ENCODE measurements at places on chromosomes 2 and 18.

DNA sequence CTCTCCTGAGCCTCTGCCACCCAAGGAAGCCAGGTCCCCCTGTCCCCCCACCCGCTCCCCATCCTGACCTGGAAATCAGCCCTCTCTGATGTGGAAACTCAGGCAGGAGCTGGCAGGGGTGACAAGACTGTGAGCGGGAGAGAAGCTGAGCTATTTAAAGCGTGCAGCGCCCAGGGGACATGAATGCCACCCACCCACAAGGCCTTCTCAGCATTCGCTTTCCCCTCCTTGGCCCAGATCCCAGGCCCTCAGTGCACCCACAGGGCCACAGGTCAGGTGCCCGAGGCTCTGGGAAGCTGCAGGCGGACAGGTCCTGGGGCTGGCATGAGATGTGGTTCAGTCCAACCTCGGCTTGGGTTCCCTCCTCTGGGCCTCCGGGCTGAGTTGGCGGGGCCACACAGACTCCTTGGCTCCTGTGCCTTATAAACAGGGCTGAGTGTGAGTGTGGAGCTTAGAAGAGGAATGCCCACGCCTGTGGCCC lies 168.3 kb downstream of the SMAD7 start:
- no peak for DNase-seq

DNA sequence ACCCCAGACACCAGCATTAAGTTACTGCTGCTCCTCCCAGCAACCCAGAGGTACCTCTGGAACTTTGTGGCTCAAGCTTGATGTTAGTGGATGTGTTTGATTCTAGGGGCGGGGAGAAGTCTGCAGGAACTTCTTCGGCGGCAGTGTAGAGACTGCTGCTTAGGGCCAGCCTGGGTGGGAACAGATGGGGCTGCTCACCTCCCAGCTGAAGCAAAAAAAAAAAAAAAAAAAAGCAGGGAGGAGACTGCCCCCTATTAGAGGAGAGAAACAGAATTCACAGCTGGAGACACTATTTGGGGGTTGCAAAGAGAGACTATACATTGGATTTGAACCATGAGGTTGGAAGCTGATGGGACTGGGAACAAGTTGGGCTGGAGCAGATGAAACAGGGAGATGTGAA lies 28.6 kb upstream of the FAM136A start:
- DNase-seq: no peak

DNA sequence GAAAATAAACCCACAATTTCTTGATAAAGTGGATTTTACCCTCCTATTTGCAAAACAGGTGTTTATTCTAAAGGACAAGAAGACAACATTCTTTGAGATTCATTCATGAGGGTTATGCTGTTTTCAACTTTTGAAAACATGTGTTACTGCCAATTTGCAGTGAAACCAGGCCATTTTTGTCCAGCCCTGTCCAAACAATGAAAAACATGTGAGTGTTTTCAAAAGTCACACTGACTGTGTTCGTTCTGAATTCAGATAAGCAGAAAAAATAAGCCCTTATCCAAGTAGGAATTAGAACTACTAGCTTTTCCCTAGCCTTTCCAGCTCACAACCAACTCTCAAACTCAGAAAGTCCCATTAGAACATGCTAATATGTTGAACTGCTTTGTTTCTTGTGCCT lies 148.1 kb upstream of the PID1 start:
- DNase-seq: no peak

DNA sequence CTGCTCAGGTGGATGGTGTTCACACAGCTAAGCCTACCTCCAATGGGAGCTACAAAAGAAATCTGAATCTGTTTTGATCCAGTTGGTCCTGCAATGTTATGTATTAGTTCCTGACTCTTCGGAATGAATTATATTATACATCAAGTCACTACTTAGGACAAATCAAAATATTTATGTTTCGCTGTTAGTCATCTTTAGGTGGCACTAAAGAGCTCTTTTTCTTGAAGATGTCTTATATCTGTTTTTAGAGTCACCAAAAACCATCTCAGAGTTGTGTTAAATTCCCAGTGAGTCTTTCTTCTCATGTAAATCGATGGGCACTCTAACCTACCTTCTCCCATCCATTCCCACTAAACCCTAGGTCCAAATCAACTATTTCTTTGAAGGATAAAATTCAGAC lies 2.2 kb downstream of the DNER start:
- no peak for DNase-seq

DNA sequence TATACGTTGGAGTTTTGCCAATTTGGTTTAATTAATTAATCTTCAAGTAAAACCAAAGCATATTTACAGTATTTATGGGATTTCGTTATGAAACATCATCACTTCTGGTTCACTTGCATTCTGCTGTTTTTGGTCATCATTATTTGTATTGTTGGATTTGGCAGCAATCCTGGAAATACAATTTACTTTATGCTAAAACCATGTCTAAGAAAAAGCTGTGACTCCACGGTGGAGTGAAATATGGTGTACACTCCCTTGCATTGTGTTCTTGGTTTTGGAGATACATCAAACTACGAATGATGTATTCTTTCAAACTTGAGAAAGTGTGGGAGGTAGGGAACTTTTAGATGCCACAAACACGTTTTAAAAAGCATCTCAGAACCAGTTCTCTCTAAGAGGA lies 106.4 kb downstream of the CTAGE1 start:
- peak; percentile 70 for DNase-seq

- no peak for DNase-seq
Measured at GRCh38 chr2:82959727-82960126, 1499.4 kb downstream of the SUCLG1 start.

- DNase-seq: no peak
Measured at GRCh38 chr2:7450188-7450832, 533.1 kb downstream of the RNF144A start.

DNA sequence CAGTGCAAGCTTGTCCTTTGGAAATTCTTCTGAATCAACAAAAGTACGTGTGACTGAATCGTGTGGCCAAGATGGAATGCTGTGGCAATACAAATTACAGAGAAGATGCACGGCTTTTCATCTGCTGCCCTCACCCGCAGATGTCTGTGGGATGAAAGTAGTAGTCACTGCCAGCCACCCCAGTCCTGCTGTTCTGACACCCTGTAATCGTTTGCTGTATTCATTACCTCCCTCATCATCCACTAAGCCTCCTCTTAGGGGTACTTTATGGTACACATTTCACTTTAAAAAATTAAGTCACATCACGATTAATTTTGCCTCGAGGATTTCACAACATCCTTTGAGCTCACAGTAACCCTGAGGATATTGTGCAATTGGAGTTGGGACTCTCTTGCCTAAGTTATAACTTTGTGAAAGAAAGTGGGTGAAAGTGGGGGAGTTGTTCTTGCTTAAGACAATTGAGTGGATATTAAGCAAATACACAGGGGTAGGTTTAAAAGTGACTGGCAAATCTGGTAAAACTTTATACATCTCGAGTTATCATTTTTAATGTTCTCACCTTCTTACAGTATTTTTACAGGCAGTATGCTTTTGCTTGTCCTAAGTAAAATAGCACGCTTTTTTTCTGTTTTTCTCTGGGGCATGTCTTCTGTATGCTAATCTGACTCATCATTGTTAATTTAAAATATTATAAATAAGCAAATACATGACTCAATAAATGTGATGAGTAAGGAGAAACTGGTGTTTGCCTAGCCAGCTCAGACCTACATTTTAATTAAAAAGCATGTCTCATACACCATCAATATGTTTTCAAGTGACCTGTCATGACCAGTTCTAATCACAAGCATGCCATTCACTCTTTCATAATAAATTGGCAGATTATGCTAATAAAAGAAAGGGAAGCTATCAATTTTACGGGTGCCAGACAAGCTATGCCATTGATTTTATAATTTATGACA lies 680.9 kb downstream of the IRS1 start:
- DNase-seq: no peak

Data from kidney (tissue), 22 donors.